ENCODE measurements at places on chromosomes 13 and 19.
A peak's percentile ranks its signal among the peaks of the same experiment; 100 is the strongest.

GRCh38 chr13:77507931-77508776 is 27.4 kb upstream of the SCEL start:
- DNase-seq: no peak

- DNase-seq: no peak
Measured at GRCh38 chr13:111382877-111383276, 62.4 kb downstream of the TEX29 start.

GRCh38 chr19:1409204-1410005 is 2.0 kb downstream of the DAZAP1 start:
- DNase-seq: no peak

GRCh38 chr13:110743687-110744086 is 30.2 kb downstream of the ING1 start:
- no peak for DNase-seq

GRCh38 chr19:46478356-46478986 is 7.1 kb upstream of the PNMA8A start:
- no peak for DNase-seq

- no peak for DNase-seq
Measured at GRCh38 chr13:47708386-47708785, 292.7 kb downstream of the SUCLA2 start.

GRCh38 chr19:13806728-13807127 is 11.5 kb downstream of the ZSWIM4 start:
- DNase-seq: no peak

DNA sequence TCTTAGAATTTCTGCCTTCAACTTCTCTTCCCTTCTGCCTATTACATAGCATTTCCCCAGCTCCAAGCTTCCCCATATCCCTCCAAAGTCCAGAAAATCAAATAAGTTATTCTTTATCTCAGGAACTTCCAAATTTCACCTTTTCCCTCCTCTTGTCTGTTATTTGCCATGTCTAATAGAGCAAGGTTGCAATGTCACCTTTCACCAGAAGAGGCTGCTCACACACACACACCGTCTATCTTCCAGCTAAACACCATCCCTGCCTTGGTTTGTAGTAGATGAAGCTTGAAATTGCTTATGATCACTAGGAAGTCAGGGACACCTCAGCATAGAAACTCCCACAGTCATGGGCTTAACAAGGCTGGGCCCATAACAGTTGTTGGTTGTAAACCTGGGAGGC is 48.4 kb downstream of the ZNRF4 start:
- DNase-seq: no peak

DNA sequence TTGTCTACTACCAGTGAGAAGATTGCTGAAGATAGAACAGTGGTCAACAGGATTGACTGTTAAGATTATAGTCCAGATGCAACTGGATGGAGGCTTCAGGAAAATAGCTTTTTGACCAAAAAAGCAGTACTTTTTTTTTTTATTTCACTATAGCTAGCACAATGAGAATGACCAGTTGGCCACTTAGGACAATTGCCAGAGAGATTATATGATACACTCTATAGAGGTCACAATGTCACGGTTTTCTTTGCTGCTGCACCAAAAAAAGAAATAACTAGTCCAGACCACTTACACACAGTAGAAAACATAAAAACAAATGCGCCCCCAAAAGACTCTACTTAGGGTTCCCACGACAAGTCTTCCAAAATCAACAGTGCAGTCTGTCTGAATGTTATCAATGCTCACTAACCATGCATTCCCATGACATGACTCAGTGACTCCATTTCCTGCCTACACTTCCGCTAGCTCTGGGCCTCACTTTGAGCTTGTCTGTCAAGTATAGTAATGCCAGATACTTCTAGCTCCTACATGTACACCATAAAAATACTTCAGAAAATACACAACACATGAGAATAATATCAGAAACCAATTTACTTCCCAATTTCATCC is 209.1 kb upstream of the STARD13 start:
- no peak for DNase-seq

- DNase-seq: no peak
Measured at GRCh38 chr19:34669305-34669704, 7.7 kb downstream of the SCGB2B2 start.

GRCh38 chr19:45828523-45828922 is 13.4 kb upstream of the RSPH6A start:
- no peak for DNase-seq

GRCh38 chr13:45333977-45334922 is 6.7 kb downstream of the TPT1 start:
- no peak for DNase-seq

DNA sequence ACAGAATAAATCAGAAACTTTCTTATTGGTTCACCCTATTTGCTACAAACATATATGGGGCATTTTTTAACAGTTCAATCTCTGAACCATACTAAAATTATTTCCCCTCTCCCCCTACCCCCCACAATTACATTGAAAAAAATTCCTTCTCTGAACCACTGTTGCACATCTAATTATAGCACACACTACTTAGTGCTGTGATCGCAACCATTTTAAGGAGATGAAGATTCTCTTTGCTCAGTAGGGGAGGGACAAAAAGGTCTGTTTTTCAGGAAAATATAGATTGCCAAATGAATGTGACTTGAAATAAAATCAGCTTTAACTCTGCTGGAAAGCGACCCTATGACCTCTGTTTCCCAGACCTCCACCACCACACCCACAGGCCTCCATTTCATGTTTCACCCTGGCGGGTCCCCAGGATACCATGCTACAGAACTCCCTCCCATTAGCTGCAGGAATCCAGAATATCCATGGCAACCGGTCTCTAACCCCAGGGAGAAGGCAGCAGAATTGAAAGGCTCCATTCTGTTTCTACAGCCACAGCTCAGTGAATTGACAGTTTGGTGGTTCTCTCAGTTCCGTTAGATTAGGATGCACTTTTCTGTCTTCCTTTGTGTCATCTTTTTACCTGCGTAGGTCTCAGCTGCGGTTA is 286.3 kb downstream of the TBC1D4 start:
- DNase-seq: no peak

GRCh38 chr13:108185223-108185622 is 30.1 kb downstream of the LIG4 start:
- DNase-seq: no peak

DNA sequence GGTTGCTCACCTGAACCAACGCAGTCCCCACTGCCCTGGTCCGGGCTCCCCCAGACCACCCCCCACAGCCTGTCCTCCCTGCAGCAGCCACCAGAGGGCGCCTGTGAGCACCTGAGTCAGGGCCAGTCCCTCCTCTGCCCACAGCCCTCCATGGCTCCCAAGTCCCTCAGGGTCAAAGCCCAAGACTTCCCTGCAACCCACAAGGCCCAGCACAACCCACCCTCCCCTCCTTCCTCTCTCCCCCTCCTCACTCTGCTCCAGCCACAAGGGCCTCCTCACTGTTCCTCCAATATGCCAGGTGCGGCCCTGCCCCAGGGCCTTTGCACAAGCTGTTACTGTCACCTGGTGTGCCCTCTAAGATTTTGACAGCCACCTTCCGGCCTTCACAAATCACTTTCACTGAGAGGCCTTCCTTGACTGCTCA is 10.9 kb downstream of the GNA15 start:
- no peak for DNase-seq

GRCh38 chr19:17079710-17080439 is 4.3 kb downstream of the MYO9B start:
- no peak for DNase-seq

GRCh38 chr13:90070837-90071525 is 1276.5 kb upstream of the MIR17HG start:
- DNase-seq: no peak

GRCh38 chr19:835210-835810 is 5.5 kb upstream of the PRTN3 start:
- DNase-seq: no peak

DNA sequence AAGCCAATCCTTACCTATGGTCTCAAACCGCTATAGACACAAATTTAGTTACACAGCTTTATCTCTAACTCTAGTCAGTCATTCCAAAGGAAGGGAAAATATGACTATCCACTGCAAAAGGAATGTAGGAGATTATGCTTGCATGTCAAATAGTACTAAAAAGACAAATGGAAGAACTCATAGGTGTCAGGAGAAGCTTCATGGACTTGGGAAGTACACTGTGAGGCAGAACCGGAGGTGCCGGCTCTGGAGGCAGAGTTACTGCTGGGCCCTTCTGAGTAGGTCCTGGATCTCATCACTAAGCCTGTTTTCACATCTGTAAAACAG is 97.5 kb downstream of the FOXO1 start:
- DNase-seq: no peak

- DNase-seq: no peak
Measured at GRCh38 chr19:8017808-8018207, 12.4 kb upstream of the ELAVL1 start.

DNA sequence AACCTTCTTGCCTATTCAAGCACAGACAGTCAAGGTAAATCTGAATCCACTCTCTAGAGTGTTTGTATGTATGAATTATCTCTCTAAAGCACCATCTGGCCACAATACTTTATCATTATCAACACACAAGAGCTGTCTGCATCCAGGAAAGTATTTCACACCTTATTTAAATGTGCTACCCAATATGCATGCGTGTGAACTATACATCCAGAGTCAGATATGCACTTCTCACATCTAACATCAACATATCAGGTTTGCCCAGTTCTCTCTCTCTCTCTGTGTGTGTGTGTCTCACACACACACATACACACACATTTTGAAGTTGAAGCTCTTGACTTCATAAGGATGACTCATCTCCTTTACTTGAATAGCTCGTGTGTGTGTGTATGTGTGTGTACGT is 697.5 kb upstream of the PCDH20 start:
- no peak for DNase-seq

- no peak for DNase-seq
Measured at GRCh38 chr13:49997955-49998354, 1.1 kb downstream of the TRIM13 start.

DNA sequence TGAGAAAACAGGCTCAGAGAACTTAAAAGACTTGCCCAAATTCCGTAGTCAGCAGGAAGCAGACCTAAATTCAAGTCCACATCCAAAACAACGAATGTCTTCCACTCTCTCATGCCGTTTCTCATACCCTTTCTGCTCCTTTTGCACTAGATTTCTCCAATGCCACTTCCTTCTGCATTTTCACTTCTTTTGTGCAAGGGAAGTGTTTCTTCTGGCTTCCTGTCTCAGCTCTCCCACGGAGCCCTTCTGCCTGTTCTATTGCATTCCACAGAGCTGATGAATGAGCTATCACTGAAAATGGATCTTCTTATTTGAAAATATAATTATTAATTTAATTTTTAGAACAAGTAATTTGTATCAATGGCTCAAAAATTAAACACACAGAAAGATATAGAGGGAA is 56.1 kb upstream of the STK24 start:
- no peak for DNase-seq

DNA sequence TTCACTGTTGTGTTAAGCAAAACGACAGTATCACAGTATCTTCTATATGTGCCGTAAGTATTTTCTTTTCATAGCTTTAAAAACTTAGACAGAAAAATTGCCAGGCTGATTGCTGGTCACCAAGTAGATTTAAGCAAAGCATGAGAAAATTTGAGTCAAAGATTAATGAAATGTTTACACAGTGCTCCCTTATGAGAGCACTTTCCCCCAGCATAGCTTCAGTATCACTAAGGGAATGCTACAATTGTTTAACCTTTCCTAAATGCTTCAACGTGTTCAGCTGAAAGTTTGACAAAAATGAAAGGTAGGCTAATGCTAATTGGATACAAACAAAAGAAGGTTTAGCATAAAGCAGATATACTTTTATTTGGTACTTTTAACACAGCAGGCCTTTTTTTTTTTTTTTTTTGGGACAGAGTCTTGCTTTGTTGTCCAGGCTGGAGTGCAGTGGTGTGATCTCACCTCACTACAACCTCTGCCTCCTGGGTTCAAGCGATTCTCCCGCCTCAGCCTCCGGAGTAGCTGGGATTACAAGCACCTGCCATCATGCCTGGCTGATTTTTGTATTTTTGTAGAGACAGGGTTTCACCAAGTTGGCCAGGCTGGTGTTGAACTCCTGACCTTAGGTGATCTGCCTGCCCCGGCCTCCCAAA is 23.4 kb downstream of the PCCA start:
- DNase-seq: no peak

- DNase-seq: no peak
Measured at GRCh38 chr13:74755065-74755464, 620.9 kb upstream of the KLF12 start.

DNA sequence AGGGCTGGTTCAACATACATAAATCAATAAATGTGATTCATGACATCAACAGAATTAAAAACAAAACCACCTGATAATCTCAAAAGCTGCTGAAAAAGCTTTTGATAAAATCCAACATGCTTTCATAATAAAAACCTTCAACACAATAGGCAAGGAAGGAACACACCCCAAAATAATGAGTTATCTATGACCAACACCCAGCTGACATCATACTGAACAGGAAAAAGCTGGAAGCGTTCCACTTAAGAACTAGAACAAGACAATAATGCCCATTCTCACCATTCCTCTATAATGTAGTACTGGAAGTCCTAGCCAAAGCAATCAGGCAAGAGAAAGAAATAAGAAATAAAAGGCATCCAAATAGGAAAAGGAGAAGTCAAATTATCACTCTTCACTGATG is 116.2 kb upstream of the FREM2 start:
- DNase-seq: no peak

- no peak for DNase-seq
Measured at GRCh38 chr13:40116008-40116407, 460.5 kb downstream of the COG6 start.

DNA sequence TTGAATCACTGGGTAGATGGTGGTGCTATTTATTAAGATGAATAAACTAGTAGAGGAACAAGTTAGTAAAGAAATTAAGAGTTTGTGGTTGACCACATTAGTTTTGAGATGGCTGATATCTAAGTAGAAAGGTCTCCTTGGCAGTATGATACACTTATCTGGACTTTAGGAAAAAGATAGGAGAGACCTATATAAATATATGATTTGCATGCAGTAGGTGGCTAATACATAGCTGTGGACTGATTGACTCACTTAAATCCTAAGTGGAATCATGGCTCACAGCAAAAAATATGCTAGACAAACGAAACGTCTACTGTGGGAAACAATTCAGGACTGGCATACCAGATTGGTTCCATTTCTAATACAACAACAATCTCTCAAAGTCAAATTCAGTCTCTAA is 92.0 kb downstream of the CAB39L start:
- no peak for DNase-seq

DNA sequence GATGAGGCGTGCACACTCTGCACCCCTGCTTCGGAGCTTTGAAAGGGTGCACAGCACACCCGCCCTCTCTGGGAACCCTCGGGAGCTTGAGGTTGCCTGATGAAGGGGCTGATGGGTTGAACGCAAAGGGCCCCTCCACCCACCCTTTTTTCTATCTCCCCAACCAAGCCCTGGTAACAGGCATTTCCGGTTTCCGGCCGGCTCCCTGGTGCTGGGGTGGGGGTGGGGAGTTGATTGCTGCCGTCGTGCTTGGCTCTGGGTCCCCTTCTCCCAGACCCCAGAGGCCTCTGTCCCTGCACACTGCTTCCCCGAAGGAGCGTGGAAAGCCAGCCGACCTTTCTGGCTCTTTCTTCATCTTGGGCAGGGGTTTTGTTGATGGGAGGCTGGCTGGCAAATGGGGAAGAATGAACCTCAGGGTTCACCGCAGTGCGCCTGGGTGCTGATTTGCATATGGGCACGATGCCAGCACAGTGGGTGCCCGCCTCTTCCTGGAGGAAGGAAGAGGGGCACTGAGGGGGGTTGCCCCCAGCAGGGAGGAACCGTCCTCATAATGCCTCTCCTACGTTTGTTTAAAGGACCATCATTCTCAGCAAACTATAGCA is 29.1 kb downstream of the VAV1 start:
- peak; percentile 36 for DNase-seq
